ENCODE measurements at places on chromosomes 13 and 19.
A peak's percentile ranks its signal among the peaks of the same experiment; 100 is the strongest.

GRCh38 chr13:92941167-92941566 is 285.4 kb upstream of the GPC6 start:
- no peak for DNase-seq

- DNase-seq = no peak
Observed at GRCh38 chr13:110553417-110553816, 8.1 kb downstream of the RAB20 start.

- DNase-seq = no peak
Observed at GRCh38 chr13:101846249-101846648, 393.8 kb downstream of the ITGBL1 start.

- no peak for DNase-seq
Observed at GRCh38 chr13:27427641-27428040, 3.2 kb downstream of the GTF3A start.

DNA sequence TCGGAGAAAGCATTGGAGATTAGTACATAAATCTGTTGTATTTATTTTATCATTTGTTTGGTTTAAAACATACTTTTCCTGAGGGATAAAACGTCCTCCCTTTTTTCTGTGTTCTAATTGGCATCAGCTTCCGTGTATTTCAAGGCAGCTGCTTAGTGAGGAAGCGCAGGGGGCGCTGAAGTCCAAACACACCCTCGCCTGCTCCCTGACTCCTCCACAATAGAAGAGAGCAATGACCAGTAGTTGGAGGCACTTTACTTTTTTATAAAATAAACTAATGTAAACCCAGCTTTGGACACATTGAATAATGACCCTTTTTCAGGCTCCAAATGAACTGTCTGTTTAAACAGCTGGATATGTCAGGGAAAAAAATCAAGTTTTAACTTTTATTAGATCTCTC is 79.9 kb downstream of the RNASEH2B start:
- no peak for DNase-seq

DNA sequence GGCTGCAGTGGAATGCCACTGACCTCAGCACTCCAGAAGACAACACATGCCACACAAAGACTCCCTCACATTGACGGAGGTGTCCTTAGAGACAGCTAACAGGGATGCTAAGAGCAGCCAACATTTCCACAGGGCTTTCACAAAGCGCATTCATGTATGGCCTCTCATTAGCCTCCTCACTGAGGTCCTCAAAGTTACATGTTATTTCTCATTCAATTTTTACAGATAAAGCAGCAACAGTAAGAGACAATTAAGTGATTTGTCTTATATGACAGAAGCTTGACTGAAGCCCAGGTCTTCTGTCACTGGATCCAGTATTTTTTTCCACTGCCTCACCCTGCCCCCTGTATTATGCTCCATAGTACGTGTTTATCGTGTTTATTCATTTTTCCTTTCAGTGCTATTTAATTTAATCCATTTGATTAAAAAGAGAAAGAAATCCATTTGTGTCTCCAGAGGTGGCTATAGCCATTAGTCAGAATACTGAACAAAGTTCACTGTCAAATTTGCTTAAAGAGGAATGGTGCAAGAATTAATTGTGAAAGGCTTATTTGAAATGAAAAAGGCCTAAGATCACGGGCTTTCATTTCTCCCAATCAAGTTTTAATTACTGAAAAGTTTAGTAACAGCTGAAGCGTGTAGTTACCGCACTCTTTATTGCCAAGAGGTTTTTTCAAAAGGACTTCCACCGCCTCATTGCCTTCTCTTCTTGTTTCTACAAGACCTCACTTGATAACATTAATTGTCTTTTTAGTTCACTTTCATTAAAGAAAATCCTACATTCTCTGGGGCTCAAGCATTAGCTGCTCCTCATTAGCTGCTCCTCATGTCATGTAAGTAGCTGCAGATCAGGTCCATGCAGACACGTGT is 115.0 kb downstream of the COG6 start:
- no peak for DNase-seq

- no peak for DNase-seq
Observed at GRCh38 chr13:101394605-101395004, 21.7 kb downstream of the NALCN start.

DNA sequence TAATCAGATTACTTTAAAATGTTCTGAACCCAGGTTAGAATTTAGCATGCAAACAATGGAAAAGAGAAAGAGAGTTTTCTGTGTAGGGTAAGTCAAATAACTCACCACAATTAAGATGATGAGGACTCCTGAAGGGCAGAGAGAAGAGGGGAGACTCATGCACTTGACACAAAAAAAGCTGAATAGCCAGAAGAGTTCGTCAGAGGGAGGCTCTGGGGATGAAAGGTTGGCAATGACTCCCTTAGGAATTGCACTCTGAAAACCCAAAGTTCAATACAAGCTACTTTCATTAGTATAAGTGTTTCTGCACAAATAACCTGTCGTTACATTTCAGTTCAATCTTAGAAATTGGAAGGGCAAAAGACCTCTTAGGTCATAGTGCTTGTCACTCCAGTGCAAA is 434.4 kb upstream of the PCDH9 start:
- DNase-seq = no peak

- DNase-seq = no peak
Observed at GRCh38 chr19:32289566-32290210, 55.7 kb upstream of the ZNF507 start.

GRCh38 chr13:49300276-49300675 is 52.6 kb downstream of the CDADC1 start:
- no peak for DNase-seq

- no peak for DNase-seq
Observed at GRCh38 chr13:32316028-32316339, 676 bp downstream of the BRCA2 start.

- DNase-seq = no peak
Observed at GRCh38 chr13:111080642-111081041, 34.5 kb upstream of the ARHGEF7 start.

DNA sequence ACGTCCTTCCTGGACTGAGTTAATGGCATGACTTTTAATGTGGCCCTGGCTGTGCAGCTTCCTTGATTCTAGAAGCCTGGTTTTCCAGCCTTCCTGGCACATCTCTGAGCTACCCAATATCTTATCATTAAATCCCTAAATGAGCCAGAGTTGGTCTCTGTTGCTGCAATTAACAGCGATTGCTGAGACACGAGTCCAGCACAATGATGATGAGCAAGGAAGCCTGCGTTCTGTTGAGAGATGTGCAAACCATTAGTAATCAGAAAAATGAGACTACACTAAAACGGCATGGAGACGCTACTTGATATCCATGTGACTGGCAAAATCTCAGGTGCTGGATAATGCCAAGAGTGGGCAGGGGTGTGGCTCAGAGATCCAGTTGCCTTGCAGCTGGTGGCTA is 26.2 kb downstream of the GPR42 start:
- no peak for DNase-seq

- no peak for DNase-seq
Observed at GRCh38 chr13:36806102-36806501, 12.9 kb upstream of the RFXAP start.

DNA sequence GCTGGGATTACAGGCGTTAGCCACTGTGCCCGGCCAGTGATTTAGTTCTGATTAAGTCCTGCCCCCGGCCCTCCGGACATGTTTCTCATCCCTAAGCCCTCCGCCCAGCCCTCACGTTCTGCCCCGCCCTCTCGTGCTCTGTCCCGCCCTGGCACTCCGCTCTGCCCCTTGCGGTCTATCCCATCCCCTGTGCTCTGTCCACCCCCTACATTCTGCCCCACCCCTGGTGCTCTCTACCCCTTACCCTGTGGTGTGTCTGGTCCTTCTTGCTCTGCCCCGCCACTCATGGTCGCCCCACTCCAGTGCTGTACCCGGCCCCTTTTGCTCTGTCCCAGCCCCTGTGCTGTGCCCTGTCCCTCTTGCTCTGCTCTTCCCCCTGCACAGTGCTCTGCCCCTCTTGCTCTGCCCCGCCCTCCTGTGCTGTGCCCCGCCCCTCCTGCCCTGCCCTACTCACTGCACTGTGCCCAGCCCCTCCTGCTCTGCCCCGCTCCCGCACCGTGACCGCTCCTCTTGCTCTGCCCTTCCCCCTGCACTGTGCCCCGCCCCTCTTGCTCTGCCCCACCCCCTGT is 3.0 kb downstream of the GTPBP3 start:
- no peak for DNase-seq

- DNase-seq = no peak
Observed at GRCh38 chr13:43157796-43158195, 134.4 kb downstream of the DNAJC15 start.

- DNase-seq = no peak
Observed at GRCh38 chr13:46728777-46729176, 68.2 kb downstream of the ESD start.

DNA sequence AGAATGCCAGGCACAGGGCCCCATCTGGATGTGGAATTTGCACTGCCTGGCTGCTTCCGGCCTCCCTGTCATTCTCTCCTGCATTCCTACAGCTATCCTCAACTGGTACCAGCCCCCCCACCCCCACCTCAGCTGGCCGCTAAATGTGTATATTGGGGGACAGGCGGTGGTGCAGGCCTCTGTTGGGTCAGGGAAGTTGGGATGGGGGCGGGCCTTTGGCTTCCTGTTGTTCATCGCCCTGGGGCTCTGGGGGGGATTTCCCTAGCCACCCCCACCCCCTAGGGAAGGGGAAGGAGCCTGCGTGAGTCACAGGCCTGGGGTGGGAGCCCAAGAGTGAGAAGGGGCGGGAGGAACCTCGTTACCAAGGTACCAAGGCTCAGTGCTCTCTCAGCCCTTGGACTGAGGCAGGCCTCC is 10.6 kb downstream of the POU2F2 start:
- DNase-seq = peak; percentile 55

GRCh38 chr19:3248728-3249326 is 24.4 kb downstream of the CELF5 start:
- DNase-seq = no peak

- DNase-seq = no peak
Observed at GRCh38 chr19:54530866-54531265, 28.2 kb downstream of the LAIR2 start.

DNA sequence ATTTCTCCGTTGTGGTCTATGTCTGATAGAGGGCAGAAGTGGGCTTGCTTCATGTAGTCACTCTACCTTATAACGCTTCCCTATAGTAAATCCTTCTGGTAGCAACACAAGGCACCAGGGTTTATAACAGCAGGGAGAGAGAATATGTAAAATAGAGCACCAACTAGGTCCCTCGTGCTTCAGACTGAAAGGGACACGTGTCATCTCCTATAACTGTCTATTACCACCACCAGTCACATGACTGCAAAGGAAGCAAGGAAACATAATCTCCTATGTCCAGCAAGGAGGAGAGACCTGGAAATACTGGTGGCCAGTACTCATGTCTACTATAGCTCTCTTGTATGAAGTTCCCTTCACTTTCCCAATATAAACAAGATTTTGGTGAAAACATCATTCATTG is 79.2 kb downstream of the SLAIN1 start:
- DNase-seq = no peak

DNA sequence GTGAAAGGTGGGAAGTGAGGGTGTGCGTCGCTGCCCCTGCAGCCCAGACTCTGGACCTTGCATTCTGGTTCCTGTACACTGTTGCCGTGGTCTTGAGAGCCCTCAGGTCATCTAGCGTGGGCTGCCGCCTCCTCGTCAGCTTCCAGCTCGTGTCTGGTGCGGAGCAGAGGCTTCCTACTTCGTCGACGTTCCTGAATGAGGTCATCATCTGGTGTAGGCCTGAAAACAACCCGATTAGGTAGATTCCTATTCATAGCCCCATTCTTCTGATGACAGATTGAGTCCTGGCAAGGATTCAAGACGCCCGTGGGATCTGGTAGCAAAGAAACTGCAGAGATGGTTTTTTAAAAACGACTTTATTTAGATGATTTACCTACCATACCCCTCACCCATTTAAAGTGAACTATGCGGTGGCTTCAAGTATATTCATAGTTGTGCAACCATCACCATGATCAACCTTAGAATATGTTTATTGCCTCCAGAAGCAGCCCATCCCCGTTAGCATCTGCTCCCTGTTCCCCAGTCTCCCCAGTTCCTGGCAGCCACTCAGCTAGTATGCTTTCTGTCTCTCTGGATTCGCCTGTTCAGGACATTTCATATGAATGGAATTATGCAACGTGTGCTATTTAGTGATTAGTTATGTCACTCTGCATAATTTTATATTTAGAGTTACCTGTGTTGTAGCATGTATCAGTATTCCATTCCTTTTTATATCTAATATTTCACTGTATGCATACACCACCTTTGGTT is 13.8 kb downstream of the NAXD start:
- no peak for DNase-seq

DNA sequence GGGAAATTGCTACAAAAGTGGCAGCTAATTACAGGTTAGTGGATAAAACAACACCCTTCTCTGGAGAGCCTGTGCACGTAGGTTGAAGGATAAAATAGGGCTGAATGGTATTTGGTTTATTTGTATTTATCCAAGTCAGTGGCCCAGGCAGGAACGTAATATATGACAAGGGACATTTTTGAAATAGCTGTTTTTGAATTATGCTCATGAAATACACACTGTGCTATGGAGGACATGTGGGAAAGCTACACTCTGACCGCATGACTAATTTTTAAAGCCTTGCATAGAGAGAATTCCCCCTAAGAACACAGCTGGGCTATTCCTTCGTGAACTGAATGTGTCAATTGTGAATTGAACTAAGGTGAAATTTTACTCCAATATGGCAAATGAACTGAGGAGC is 292.1 kb upstream of the MAB21L1 start:
- DNase-seq = no peak

DNA sequence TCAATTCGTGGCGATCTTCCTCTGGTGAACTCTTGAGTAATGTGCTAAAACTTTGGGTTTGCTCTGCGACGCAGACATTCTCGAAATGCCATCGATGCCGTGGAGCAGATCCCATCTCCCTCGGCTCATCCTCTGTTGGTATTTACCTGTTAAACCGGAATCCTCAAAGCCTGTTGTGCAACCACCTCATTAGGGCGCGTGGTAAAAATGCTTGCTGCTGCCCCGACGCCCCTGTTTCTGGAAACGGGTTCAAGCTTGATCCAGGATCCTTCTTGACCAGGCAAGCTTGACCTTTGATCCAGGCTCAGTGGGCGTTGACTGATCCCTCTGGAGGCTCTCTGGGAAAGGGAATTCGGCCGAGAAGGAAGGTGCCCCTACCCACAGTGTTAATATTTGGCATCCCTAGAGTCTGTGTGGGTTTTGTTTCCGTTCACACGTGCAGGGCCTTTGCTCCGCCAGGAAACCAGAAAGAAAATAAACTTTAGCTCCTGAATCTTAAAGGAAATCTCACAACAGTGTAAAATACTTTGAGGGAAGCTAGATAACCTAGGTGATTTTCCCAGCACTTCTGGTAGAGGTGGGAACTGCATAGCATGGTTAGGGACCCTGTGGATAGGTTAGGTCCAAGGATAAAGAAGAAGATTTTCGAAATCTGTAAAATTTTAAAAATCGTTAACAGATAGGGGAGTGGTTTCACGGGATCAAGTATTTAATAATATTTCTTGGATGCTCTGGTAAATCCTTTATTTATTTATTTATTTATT is 1.1 kb downstream of the LSM14A start:
- no peak for DNase-seq

DNA sequence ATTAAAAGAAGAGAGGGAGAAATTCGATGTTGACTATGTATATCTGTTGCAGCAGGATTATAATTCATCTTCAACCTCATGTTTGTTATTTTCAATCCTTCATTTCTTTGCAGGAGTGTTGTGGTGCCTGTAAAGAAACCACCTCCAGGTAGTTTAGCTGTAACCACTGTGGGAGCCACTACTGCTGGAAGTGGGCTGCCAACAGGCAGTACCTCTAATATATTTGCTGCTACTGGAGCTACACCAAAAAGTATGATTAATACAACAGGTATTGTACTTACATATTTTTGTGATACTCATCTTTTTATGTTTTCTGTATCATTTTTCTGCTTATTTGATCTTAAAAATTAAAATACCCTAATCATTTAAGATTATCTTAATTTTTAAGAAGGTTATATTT is 266.5 kb downstream of the NBEA start:
- no peak for DNase-seq

GRCh38 chr13:104773775-104774174 is 1707.6 kb upstream of the SLC10A2 start:
- no peak for DNase-seq
